ENCODE measurements at places on chromosomes 3 and 15.

DNA sequence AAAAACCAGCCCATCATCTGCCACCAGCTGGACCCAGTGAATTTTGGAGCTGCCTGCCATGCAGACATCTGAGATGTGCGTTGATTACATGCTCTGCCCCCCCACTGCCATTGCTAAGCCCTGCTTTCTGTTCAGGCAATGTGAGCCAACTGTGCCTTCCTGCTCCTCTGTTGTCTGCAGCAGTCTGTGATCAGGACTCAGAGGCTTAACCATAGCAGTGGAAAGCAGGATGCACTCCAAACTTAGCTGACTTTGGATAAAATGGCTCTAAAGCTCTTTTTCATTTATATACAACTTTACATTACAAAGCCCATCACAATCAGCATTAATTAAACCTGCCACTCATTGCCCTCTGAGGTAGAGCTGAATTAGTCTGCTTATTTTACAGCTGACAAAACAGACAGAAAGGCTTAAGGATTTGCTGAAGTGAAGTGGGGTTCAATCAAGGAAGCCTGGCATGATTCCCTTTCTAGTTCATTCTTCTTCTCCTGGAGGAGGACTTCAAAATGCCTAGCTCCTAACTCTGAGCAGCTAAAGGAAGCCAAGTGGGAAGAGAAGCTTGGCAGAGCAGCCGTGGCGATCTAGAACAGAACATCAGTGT is 15.7 kb upstream of the RPS27L start:
- no peak for DNase-seq

- no peak for DNase-seq
These were observed 203.7 kb downstream of the SLC9A9 start for GRCh38 chr3:143644370-143645089.

- DNase-seq: no peak
These were observed 164.8 kb downstream of the GRM7 start for GRCh38 chr3:7025581-7026300.

GRCh38 chr15:59892985-59893384 is 111.1 kb upstream of the FOXB1 start:
- no peak for DNase-seq

DNA sequence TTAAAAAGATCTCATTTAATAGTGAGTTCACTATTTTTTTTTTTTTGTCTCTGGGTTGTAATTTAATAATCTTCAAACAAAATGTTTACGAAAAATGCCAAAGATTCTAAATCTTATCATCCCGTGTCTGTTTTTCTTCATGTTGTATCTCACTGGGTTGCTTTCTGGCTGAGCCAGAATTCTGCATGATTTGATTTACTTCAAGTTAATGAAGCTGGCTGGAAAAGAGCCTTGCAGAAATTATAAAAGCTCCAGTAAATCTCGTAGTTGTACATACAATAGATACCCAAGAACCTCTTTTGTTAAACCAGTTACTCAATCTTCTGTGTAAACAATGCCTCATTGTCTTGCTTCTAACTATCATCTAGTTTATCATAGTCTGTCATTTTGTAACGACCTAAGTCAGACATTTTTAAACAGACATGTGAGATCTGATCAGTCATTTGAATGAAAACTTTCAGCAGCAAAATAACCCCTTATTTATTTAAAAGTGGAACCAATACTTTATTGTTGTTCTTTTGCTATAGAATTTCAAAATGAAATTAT is 249.0 kb downstream of the MCTP2 start:
- DNase-seq: no peak

DNA sequence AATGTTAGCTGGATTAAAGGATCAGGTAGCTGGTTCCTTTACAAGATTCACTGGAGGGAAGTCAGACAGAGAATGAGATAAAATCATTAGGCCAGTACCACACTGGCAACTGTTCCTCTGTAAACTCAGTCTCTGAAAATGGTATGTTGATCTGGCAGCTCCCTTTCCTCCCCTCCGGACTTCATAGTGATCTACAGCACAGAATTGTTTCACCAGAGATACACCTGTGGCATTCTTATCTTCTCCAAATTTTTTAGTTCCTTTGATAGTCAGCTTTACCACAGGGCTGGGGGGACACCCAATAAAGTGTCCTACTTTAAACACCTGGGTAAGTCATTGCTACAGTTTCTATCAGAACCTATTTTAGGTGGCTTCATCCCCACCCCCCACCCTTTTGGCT is 304.3 kb upstream of the KCNH8 start:
- DNase-seq: no peak

DNA sequence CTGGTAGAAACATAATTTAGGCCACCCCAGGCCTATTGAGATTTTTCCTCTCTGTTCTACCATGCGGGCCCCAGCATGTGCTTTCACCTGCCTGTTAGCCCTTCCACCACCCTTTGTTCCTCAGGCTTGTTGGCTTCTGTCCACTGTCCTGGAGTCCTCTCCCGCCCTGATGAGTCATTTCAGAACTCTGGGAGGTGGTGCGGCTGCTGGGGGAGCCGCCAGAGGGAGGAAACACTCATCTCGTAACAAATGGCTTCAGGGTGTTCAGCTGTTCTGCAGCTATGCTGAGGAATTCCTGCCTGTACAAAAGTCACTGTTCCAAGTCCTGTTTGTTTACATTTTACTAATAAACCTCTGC is 36.3 kb downstream of the LRTM1 start:
- DNase-seq: no peak

DNA sequence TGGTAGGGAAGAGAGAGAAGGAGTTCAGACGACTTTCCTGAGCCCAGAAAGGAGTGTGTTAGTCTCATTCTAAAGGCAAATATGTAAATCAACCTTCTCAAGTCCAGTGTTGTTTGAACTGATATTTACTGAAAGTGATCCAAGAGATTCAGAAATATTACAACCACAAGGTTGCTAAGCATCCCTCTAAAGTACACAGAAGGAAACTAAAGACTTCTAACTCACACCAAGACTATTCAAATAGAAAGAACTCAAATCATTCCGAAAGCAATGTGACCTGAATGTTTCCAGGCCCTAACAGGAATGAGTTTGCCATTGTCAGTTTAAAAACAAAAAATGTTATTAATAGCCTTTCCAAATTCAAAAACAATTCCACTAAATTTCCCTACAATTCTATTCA is 56.9 kb upstream of the VGLL3 start:
- no peak for DNase-seq

- DNase-seq: no peak
These were observed 2.9 kb downstream of the USP50 start for GRCh38 chr15:50543556-50543955.

DNA sequence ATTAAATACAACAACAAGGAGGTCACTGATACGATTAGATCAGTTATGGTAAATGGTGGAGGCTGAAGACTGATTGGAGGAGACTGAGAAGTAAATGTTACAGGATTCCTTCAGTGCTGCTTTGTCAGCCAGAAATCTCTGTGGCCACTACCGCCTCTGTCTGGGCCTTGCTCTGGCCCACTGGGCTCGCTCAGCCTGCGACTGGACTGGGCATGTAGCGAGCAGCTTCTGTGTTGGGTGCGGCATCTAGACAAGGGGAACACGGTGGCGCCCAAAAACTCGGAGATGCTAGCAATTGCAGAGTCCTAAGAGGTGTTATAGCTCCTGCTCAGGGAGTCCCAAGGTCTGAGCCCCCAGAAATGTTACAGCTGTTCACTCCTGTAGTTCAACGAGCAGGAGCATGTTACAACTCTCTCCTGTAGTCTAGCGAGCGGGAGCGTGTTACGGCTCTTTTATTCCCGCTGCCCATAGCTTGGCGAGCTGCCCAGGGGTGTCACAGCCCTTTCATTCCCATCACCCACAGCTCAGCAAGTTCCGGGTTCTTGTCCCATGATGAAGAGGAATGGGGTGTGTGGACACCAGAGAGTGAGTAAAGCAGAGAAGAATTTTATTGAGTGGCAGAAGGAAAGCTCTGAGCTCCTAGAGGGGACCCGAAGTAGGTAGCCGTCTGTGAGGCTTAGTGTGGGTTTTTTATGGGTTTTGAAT is 24.7 kb downstream of the SLC15A2 start:
- no peak for DNase-seq

DNA sequence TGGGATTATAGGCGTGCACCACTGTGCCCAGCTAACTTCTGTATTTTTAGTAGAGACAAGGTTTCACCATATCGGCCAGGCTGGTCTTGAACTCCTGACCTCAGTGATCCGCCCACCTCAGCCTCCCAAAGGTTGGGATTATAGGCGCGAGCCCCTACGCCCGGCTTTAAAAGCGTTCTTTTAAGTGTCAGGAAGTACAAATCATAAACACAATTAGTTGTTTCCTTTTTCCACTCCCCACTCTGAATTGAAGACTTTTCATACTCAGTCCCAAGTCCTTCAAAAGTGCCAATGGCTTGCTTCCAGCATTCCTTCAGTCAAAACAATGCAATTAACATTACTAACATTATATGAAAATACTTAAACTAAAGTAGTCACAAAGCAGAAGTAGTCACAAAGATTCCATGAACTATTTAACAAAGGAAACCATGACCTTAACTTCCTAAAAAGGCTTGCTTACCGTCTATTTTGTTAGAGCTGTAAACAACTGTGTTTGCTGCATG is 8.1 kb downstream of the WDR82 start:
- no peak for DNase-seq

DNA sequence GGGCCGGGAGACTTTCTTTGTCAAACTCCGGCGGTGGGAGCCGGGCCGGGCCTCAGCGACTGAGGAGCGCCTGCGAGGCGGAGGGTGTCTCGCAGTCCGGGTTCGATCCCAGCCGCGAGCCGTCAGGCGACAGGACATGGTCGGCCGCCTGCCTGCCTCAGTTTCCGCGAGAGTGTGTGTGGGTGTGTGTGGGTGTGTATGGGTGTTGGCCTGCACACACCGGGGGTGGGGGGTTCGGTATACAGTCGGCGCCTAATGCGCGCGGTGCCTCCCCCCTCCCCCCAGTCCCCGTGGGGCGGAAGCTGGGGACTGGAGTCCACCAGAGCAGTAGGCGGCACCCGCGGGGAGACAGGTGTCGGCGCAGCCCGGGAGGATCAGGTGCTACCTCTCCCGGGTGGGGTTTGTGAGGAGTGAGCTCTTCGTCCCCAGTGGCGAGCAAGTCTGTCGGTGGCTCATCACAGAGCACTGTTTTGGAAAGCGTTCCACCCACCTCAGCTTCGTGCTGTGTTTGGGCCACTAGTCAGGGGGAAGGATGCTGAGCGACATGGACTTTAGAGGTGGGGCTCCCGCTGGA is 246.3 kb downstream of the GOLGA6L6 start:
- DNase-seq: no peak

DNA sequence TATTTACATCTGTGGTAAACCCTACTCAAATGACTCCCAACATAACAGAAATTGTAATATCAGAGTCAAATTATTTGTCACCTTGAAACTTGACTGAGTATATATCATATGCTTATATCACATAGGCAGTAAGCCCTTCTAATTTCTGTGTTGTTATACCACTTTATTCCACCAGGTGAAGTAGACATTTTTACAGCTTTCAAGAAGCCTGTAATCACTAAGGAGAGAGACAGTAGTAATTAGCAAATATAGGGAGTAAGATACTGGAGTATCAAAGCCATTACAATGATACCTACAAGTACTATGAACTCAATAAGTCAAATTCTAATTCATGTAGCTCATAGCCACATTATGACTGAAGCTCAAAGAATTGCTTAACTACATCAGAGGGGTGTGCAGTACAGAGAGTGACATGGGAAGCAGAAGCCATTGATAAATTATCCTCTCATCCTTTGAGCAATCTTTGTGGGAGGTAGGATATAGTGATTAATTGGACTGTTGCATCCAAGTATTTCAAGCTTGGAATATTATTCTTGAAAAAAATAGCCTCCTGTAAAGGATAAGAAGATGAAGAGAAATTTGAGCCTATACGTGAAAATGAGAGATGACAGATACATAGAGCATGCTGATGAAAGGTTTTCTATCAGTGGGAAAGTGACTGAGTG is 1005.9 kb downstream of the ZPLD1 start:
- no peak for DNase-seq

DNA sequence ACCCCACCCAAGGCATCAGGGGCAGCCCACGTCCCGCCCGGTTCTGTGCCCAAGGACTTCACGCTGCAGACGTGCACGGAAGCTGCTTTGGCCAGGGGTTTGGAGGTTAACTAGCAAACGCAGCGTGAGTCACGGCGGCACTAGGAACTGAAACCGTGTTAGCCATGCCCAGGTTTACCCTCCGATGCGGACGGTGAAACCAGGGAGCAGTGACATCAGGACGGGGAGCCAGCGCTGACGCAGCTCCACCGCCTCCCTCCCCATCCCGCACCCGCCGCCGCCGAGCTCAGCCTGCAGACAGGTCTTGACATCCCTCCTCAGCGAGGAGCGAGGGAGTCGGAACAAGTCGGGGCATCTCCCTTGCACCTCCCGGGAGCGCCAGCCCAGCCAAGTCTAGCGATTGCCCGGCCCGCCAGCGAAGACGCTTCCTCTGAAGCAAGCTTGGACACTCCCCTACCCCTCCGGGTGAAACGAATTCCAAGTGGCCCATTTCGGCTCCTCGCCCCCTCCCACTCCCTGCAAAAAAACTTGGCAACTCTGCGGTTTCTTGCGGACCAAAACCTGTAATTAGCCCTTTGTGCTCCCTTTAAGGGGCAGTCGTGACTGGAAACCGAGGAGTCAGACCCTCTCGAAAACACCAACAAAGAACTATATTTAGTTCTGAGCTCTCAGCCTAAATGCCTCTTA is 1.4 kb upstream of the RAP2B start:
- peak; percentile 87 for DNase-seq

DNA sequence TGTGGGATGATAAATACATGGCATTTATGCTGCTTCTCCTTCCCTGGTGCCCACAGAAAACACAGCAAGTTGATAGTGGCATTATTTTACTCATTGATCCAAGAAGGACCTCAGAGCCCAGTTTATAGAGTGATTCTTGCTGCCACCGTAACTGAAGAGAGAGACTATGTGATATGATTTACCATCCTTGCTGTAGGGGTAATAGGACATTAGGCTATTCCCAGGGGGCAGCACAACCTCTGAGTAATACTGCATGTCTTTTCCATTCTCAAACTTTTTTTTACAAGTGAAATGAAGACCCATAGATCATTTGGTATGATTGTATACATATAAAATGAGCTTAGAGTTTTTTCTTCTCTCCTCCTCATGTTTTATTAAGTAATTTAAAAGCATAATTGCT is 136.4 kb downstream of the ABI3BP start:
- no peak for DNase-seq

- DNase-seq: no peak
These were observed 953.1 kb downstream of the FHIT start for GRCh38 chr3:60298141-60298540.

GRCh38 chr3:178272841-178273240 is 263.4 kb upstream of the KCNMB2 start:
- no peak for DNase-seq

All from activated CD4-positive, alpha-beta memory T cell treated with anti-CD3 and anti-CD28 coated beads, Interleukin-2, amount 10 ng/mL, durations not matched to agents 7 days and 5 days (primary cell).